NCI-H524 (cell line): ENCODE measurements at places on chromosomes 16 and 17.

- peak; percentile 88 for DNase-seq
Measured at GRCh38 chr17:17491546-17491988, 4.6 kb downstream of the RASD1 start.

DNA sequence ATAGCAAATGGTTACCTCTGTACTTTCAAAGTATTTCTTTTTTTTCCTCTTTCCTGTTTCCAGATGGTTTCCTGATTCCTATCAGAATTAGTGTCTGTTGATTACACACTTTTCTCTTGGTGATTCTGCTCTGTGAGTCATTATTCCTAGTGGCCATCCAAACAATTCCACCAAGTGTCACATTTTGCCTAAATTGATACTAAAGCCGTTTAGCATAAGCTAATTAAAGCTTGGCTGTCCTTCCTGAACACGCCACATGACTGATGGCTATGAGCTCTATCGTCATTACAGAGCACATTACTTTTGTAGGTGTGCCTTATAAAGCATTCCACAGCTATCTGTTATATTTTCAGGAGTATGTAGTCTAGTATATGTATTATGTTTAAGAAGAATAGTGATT lies 671.2 kb downstream of the CDH8 start:
- peak; percentile 31 for DNase-seq

- DNase-seq, result no peak
Measured at GRCh38 chr17:60077672-60078519, 825 bp downstream of the HEATR6 start.

GRCh38 chr17:30821871-30822723 lies 2.4 kb downstream of the CRLF3 start:
- no peak for DNase-seq

DNA sequence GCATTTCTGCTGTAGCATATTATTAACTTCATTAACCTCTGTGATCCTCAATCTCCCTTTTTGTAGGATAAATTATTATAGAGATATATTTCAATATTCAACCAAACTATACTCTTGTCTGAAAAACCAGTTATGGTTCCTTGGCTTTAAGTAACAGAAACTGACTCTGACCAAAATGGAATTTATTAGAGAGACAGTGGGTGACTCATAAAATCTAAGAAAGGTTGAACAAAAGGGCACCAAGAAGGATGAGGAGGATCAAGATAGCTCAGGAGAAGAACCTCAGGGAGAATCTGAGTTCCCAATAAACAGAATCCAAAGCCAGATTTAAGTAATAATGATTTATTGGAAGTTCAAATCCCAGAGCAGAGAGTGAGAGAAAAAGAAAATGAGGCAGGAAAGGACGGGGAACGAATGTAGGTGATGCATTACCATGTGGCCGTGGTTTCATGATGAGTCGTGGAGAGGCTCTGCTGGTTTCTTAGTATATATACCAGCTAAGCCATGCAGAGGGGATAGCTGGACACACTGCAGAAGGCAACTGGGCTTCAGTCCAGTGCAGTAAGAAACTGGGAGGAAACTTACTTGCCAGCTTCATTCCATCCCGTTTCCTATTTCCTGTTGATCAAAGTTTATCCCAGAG lies 151.5 kb upstream of the GOT2 start:
- DNase-seq, result no peak

- DNase-seq, result peak; percentile 20
Measured at GRCh38 chr17:72683506-72684404, 408.7 kb downstream of the SLC39A11 start.

DNA sequence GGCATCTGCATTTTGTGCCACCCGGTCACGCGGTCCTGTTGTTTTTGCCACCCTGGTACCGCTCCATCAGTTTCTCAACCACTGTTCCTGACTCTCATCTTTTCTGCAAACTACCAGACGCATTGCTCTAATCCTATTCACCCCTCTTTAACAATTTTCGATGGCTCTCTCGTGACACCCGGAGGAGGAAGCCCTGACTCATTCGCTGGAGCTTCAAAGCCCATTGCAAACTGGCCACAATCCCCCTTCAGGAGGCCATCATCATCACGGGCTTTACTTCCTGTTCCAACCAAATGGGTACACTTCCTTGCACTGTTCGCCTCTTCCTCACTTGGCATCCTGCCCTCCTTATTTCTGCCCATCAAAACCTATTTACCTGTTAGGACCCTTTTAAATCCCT lies 155.3 kb downstream of the RGS9 start:
- no peak for DNase-seq

DNA sequence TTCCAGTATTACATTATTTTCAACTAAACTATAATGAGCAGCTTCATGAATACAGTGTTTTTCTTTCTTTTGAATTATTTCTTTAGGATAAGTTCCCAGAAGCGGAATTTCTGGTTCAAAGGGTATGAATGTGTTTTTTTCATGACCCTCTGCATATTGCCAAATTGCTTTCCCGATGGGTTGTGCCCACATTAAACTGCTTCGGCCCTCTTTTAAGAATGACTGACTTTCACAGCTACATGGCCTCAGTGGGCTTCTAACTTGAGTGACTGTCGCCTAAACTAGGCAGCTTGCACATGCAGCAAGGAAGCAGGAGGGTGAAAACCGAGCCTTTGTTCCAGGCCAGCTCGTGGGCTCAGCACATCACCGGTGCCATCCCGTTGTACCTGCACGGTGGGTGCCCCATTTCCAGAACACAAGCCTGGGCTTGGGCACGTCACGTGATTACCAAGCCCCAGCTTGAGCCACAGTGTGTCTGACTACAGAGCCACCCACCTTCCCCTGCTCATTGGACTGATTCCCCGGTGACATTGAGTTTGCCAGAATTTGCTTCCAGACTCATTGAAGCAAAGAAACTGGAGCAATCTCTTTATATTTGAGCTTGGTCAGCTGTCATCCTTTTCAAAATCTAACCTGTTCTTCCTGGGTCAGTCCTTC lies 112.8 kb downstream of the CLEC16A start:
- no peak for DNase-seq

GRCh38 chr16:19014461-19014860 lies 30.7 kb downstream of the TMC7 start:
- DNase-seq, result no peak

GRCh38 chr16:264440-264951 lies 11.2 kb downstream of the RGS11 start:
- no peak for DNase-seq

DNA sequence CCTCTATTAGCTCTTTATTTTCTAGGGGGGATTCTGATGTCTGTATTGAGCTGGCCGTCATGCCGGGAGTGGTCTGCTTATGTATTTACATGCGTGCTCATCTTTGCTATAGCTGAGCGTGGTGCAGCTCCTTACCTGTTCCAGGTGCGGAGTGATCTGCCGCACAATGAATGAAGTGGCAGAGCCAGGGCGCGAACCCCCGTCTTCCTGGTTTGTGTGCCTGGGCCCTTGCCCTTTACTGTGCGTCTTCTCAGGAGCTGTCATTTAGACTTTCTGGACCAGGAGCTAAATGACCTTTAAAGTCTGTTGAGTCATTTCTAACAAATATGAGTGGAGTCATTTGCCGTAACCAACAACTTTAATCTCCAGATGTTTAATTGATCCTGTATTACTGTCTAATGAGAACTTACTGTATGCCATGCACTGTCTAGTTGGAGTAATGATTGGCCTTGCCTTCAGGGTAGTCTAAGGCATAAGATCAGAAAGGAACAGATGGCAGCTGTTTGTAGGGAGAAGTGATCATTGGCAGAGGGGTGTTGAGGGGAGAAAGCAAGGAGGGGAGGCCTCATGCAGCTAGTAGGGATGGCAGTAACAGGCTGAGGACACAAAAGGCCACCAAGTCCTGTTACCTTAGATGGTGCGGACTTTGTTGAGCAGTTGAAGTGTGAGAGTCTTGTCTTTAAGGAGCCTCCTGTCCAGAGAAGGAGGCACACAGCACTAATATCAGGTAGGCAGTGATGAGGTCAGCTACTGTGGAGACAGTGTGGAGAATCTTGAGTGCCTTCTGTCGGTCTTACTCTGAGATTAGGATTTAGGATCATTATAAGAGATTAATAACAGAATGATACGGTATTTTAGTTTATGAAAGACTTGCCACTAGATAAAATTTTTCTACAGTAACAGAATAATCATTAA lies 53.9 kb downstream of the USP10 start:
- DNase-seq, result peak; percentile 95

DNA sequence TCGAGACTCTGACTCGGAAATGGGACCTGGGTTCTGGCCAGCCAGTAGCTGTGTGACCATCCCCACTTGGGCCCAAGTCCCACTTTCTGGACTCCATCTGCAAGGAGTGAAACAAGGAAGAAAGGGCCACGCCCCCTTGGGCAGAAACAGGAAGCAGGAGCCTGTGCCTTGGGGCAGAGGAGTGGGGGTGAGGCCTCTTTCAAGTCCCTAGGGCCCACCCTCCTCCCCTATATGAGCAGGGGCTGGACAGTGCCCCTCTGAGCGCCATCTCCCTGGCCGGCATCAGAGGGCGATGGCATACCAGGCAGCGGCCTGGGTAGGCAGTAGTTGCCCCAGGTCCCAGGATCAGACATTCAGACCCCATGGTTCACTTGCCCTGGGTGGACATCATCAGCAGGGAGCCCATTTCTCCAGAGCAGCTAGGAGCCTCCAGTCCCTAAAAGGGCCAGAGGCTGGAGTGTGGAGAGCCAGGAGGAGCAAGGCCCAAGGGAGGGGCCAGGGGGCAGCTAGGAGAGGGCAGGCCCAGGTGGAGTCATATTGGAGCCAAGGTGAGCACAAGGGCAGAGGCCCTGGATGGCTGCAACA lies 7.1 kb downstream of the BCAR1 start:
- DNase-seq, result no peak

GRCh38 chr17:62616993-62617893 lies 10.2 kb upstream of the MRC2 start:
- DNase-seq, result no peak

GRCh38 chr17:27533874-27534815 lies 77.9 kb downstream of the KSR1 start:
- DNase-seq, result no peak

DNA sequence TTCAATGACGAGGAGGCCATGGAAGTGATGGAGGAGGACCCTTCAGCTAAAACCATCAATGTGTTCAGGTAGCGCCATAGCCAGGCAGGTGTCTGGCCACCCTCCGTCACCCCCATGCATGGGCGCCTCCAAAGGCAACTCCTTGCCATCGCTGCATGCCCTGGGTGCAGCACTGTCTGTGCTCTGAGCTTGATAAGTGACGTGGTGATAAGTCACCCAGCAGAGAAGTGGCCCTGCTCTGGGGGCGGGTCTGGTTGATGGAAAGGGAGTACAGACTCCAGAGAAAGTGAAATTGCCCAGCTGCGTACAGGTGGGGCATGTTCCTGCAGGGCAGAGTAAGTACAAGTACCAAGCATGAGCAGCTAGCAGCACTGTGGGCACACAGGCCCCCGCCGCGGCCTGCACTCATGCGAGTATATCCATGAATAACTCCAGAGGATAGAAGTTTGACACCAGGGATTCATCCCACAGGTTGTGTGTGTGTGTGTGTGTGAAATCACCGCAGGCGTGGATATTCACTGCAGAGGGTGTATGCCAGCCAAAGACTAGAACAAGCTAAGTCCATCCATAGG lies 13.1 kb downstream of the DNAI2 start:
- DNase-seq, result no peak

- no peak for DNase-seq
Measured at GRCh38 chr16:3830625-3831254, 49.8 kb downstream of the CREBBP start.

- no peak for DNase-seq
Measured at GRCh38 chr16:8854298-8854948, 14.4 kb downstream of the CARHSP1 start.

DNA sequence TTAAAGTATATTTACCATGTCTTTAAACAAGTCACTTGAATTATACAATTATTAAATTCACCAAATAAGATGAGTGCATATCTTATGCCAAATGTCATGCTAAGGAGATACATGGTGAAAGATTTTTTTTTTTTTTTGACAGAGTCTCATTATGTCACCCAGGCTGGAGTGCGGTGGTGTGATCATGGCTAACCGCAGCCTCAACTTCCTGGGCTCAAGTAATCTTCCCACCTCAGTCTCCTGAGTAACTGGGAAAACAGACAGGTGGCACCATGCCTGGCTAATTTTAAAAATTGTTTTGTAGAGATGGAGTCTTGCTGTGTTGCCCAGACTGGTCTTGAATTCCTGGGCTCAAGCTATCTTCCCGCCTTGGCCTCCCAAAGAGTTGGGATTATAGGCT lies 149.0 kb upstream of the GOT2 start:
- DNase-seq, result no peak

- no peak for DNase-seq
Measured at GRCh38 chr17:5931616-5932015, 138.6 kb upstream of the WSCD1 start.

GRCh38 chr17:81130385-81131361 lies 34.6 kb upstream of the PVALEF start:
- DNase-seq, result no peak

DNA sequence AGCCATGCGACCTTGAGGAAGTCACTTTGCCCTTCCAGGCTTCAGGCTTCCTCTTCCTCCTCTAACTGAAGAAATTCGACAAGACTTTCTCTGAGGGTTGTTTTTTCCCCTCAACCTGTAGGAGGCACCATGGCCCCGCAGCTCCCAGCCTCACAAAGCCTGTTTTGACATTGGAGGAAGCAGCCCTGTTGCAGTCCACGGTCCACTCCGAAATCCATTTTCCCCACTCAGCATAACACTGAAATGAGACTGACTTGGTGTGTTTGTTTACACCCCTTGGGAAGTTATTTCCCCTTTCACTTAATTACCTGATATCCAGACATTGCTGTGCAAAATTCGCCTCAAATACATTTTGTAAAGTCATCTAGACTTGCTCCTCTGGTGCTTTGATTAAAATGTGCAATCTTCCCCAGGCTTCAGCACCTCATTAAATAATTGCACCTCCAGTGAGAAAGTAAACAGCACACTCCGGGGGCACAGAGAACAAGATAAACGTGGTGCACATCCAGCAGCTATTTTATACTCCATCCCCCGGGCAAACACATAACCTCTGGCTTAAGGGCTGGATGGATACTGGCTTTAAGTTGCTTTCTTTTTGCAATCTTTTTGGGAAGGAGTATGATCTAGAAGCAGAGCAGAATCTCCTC lies 41.4 kb upstream of the PIRT start:
- DNase-seq, result peak; percentile 6

DNA sequence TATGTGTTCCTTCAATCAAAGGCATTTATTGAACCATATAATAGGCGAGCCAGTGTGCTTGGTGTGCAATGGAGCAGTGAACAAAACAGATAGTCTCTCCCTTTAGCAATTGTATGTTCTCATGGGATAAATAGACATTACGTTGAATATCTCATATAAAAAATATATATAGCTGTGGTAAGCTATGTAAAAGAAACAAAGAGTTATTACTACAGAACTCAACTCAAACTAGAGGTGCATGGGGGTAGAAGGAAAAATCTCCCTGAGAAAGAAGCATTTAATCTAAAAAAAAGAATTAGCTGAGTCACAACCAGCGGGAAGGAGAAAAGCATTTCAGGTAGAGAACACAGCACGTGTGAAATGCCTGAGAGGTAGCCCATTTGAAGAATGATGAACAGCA lies 919.3 kb downstream of the CDH11 start:
- no peak for DNase-seq

- DNase-seq, result peak; percentile 99
Measured at GRCh38 chr17:68592682-68593641, 8.2 kb downstream of the FAM20A start.

DNA sequence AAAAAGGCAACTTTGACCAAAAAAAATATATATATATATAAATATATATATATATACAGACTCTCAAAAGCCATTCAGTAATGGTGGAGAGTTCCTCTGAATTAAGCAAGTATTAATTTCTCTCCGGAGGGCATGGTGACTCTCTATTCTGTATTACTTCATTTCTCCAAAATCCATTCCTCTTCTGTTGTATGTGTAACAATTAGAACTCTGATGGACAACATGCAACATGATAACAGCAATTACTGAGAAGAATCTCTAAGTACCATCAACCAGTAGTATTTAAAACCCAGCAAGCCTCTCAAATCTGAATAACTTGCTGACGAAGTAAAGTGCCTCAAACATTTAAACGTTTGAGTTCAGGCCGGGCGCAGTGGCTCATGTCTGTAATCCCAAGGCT lies 2.3 kb downstream of the GRB2 start:
- no peak for DNase-seq
